ENCODE measurements at places on chromosomes 16 and 17.

GRCh38 chr16:70588565-70588964, 57.8 kb upstream of the IL34 start:
- no peak for DNase-seq

GRCh38 chr17:40499551-40500189, 1.8 kb downstream of the TNS4 start:
- DNase-seq: no peak

DNA sequence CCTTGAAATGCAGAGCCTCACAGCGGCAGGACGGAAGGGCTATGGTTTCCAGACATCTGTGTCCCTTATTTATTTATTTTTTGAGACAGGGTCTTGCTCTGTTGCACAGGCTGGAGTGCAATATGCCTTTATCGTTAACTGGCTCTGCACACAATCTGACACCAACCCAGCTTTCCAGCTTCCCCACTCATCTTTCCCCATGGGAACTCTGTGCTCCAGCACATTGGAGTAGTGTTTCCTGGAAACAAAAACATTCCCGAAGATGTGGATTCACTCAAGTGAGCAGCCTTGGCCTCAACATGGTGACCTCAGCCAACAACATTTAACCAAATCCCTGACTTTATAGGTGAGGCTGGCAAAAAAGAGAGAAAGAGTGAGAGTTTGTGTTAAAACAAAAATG, 307.1 kb downstream of the TMEM114 start:
- no peak for DNase-seq

- DNase-seq: no peak
Observed at GRCh38 chr17:81537856-81538555, 9.8 kb downstream of the FSCN2 start.

DNA sequence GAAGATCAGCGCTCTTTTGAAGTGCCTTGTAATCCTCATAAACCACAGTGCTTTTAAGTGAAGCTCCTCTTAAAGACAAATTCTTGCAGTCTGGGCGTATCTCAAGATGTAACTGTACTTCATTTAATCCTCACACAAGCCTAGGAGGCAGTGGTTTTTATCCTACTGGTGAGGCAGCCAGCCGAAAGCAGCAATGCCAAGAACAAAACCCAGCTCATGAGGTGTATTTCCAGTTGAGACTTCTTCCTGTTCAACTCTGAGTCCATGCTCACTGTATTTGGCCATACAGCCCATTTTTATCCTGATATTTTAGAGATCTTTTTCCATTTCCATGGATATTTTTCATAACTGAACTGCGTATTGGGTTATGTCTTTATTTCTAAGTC, 13.7 kb downstream of the CTRB2 start:
- no peak for DNase-seq

DNA sequence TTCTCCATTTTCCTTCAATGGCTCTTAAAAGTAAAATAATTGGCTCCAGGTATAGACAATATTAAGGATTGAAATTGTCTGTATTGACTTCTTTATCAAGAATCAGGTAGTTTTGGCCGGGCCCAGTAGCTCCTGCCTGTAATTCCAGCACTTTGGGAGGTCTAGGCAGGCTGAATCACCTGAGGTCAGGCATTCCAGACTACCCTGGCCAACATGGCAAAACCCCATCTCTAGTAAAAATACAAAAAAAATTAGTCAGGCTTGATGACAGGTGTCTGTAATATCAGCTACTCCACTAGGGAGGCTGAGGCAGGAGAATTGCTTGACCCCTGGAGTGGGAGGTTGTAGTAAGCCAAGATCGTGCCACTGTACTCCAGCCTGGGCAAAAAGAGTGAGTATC, 1008.5 kb upstream of the EEF2KMT start:
- DNase-seq: no peak

GRCh38 chr16:716200-716568, 1.3 kb downstream of the METRN start:
- DNase-seq: no peak

DNA sequence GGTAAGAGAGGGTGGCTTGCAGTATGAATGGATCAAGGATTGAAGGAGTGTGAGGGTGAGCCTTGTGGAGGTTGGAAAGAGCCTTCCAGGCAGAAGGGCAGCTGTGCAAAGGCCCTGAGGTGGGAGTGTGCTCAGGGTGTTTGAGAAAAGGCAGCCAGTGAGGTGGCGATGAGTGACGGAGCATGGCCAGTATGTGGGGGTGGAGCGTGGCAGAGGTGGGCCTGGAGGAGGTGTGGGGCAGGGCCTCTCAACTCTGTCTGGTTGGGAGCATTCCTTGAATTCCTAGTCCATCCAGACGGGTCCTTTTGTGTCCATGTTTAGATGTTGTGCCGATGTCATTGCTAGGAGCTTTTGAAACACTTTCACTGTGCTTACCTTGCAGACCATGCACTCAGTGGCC, 51.3 kb downstream of the EPN2 start:
- no peak for DNase-seq

GRCh38 chr16:3509470-3509928, 8.7 kb downstream of the CLUAP1 start:
- peak; percentile 78 for DNase-seq

- DNase-seq: peak; percentile 76
Observed at GRCh38 chr16:85935974-85936760, 37.2 kb downstream of the IRF8 start.

DNA sequence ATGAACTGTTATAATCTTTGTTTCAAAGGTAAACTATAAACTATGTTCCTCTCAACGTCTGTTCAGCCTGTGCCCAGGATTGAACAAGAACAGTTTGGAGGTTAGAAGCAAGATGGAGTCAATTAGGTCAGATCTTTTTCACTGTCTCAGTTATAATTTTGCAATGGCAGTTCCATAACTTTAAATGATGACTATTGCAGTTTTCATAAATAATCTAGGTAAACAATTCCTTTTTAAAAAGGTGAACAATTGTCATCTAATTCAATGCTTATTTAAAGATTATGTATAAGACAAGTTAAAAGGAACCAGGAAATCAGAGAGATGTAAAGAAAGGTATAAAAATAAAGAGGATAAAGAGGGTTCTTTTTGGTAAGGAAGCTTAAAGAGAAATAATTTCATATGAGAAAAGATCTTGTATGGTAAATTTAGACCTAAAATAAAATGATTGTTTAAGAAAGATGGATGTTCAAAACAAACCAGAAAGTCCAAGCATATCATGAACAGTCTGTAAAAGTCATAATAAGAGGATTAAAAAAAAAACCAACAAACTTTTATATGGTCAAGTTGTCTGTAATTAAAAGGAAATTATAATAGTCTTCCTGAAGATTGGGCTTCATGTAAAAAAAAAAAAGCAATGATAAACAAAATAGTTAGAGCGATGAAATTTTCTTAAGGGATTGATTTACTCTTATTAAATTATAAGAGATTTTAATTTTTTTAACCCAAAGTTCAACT, 6.1 kb downstream of the KRTAP4-9 start:
- no peak for DNase-seq

- DNase-seq: no peak
Observed at GRCh38 chr16:53713403-53714204, 9.6 kb downstream of the FTO start.

DNA sequence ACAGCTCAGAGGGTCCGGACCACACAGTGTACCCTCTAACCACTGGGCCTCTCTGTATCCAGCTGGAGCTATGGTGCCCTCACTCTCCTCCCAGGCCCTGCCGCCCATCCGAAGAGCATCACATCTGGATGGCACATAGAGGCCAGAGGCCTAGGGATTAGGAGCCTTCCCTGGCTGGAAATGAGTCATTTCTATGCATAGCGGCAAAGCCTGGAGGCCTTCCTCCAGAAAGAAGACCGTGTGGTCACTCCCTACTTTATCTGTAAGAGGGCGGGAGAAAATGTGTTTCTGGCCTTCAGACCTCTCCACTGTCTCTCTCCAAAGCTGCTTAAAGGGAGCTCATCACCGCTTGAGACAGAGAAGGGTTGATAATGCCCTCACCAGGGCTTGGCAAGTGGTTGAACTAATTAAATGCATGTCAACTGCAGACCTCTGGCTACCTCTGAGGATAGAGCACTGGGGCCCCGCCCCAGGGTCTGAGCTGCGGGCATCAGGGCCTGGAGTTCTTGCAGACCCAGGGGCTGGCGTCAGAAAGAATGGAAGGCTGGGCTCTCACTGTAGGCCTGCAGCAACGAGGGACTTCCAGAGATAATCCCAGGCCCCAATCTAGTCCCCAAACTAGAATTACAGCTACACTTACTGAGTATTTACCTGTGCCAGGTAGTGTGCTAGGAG, 122.2 kb downstream of the IRX5 start:
- no peak for DNase-seq

- no peak for DNase-seq
Observed at GRCh38 chr16:11658896-11659708, 9.2 kb upstream of the SNN start.

- peak; percentile 84 for DNase-seq
Observed at GRCh38 chr17:47203984-47204721, 5.0 kb upstream of the MYL4 start.

GRCh38 chr16:67167588-67167987, 2.8 kb upstream of the NOL3 start:
- DNase-seq: no peak

DNA sequence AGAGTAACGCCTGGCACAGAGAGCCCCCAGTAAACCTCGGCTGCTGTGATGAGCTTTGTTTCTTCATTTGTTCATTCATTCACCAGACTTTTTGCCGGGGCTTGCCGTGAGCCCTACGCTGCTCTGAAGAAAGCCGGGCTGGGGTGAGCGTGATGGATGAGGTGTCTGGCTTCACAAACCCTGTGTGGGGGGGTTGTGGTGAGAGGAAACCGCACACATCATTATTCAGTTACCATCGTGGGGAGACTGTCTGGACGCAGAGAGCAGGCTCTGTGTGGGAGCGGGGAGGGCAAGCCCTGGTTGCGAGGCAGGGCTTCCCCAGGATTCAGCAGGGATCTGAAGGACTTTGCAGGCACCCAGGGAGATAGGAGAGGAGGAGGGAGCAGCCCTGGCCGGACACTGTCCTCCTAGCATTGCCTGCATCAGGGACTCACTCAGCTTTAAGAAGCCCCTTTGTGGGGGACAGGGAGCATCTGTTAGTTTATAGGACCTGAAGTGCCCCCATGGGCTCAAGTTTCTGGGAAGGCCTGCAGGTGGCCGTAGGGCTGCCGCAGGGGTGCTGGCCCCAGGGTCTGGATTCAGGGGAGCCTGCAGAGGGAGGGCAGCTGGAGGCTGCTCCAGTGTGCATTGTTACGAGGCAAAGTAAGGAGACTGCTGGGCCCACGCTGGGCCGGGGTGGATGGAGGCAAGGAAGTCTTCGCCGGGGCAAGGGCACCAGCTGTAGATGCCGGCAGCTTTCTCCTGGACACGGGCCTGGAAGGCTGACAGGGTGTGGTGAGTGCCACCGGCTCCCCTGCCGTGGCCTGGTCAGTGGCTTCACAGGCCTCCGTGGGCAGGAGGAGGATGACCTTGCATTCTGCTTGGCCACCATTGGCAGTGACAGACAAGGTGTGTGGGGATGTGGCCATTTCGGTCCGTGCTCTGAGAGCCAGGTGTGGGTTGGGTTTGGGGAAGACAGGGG, 334.5 kb downstream of the SEC14L1 start:
- DNase-seq: no peak

GRCh38 chr17:36945959-36946725, 2.6 kb upstream of the AATF start:
- DNase-seq: no peak

- DNase-seq: no peak
Observed at GRCh38 chr17:1154704-1155103, 25.1 kb downstream of the ABR start.

GRCh38 chr16:50884066-50884860, 142.4 kb downstream of the CYLD start:
- peak; percentile 29 for DNase-seq

DNA sequence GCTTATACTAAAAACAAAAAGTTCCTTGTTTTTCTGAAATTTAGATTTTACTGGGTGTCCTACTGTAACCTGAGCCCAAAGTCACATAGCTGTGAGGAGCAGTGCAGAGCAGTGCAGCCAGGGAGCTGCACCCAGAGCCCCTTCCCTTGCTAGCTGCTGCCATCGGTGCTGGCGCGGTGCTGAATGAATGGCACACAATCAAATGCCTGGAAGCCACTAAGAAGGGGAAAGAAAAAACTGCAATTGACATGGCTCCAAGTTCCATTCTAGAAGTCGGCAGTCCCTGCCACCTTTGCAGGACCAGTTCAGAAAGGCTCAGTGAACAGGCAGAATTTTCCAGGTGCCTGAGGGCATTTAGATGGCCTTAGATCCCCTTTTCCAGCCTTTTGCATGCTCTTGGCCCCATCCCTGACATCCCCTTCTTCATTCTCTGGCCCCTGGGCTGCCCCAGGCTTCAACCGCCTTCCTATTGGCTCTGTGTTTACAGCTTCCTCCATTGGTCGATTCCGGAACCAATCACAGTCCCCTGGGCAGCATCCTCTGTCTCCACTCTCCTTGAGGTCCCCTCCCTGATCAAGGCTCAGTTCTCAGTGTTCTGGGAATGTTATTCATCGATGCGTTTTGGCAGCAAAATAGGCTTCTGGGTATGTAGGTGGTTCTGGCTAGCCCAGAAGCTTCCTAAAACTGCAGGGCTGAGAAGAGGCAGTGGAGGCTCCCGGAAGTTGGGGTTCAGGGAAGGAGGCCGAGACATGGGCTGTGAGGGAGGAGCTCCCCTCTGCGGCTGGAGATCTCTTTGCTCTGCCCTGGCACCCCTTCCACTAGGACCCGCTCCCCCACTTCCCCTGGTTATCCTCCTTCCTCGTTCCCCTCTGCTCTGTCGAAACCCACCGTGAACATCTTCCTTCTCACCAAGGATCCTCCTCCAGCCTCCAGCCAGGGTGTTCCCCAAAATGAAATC, 37.9 kb downstream of the ATP2C2 start:
- no peak for DNase-seq

GRCh38 chr17:37820313-37820994, 75.6 kb upstream of the HNF1B start:
- no peak for DNase-seq

DNA sequence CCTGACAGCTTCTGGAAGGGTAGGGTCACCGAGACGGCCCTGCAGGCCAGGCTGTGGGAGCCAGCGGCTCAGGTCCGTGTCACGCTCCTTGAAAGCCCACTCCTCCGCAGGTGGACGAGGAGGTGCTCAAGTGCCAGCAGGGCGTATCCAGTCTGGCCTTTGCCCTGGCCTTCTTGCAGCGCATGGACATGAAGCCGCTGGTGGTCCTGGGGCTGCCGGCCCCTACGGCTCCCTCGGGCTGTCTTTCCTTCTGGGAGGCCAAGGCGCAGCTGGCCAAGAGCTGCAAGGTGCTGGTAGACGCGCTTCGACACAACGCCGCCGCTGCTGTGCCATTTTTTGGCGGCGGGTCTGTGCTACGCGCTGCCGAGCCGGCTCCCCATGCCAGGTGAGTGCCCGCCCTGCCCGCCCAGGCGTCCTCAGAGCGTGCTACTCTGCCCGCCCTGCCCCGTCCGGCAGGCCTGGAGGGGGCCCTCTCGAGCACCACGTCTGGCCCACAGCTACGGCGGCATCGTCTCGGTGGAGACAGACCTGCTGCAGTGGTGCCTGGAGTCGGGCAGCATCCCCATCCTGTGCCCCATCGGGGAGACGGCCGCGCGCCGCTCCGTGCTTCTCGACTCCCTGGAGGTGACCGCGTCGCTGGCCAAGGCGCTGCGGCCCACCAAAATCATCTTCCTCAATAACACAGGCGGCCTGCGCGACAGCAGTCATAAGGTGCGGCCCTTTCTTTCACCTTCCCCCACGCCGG, 1.3 kb downstream of the NAGS start:
- DNase-seq: no peak

All from activated CD4-positive, alpha-beta T cell treated with anti-CD3 and anti-CD28 coated beads, Interleukin-2, Interleukin-4, amounts not matched to agents 100 ng/mL and 50 ng/mL, durations not matched to agents 16 hours and 8 hours (primary cell).